ENCODE measurements at places on chromosomes 3 and 15.

DNA sequence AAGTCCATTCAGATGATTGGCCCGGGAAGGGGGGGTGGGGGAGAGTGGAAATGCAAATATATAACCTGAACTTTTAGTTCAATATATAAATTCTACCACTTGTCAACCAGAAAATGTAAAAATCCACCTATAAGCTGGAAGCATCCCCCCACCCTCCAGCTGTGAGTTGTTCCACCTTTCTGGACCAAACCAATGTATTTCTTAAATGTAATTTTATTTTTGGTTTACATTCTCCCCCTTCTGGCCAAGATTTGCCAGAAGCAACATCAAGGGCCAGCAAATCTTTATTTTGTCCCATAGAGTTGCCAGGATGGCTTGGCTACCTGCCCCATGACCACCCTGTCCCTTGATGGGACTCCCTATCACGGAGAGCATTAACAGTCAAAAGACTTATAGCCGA, 545.7 kb downstream of the TBL1XR1 start:
- DNase-seq = no peak

DNA sequence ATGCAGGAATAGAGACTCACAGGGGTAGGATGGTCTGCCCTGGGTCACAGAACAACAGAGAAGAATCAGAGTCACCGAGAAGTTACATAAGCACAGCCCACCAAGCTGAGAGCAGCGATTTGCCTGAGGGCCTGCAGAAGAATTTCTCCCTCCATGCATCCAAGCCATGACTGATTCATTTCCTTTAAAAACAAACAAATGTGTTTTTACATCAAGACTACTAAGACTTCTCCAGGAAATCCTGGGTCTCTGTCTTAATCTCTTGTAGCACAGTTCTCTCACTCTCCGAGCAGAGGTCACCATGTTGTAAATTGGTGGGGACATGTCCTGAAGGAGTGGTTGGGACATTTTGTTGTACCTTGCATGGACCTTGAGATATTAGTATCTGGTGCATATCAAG, 159.8 kb downstream of the THSD4 start:
- no peak for DNase-seq

DNA sequence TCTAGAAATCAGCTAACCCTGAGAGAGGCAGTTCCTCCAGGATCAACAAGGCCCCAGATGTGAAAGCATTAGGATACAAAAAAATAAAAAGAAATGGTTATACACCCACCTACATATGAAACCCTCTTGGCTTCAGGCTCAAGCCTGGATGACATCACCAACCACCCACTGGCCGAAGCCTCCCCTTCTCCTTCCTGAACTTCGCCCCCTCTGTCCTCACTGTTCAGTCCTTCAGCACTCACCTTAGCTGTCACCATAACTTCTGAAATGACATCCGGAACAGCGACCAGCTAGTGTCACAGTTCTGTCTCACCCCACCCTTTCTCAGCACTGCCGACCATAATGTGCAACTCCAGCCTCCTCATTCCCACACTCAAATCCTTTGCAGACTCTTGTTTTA, 98.7 kb downstream of the PLCH1 start:
- no peak for DNase-seq

- DNase-seq = no peak
Measured at GRCh38 chr15:68599560-68600071, 20.8 kb downstream of the CORO2B start.

GRCh38 chr3:107512108-107512507, 10.7 kb upstream of the BBX start:
- DNase-seq = no peak

- no peak for DNase-seq
Measured at GRCh38 chr3:148211725-148212124, 486.0 kb upstream of the AGTR1 start.

DNA sequence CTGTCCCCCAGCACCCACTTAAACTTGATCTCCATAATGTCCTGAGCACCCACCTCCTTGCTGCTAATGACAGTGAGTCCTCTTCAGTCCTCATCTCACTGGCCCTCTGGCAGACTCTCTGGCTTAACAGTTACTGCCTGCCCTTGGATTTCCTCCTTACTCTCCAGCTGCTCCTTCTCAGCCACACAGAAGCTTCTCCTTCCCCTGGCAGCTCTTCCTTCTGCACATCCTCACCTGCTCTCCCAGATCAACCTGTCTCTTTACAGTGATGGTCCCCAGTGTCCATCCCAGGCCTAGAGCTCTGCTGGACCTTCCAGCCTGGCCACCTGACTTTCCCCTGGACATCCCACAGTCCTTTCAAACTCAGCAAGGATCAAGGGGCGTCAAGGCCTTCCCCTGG, 47.4 kb upstream of the SMAD3 start:
- DNase-seq = no peak

GRCh38 chr3:120554812-120555606, 41.1 kb upstream of the NDUFB4 start:
- no peak for DNase-seq

GRCh38 chr3:67402873-67403272, 251.5 kb downstream of the SUCLG2 start:
- DNase-seq = no peak

- DNase-seq = no peak
Measured at GRCh38 chr3:101828276-101828675, 21.0 kb upstream of the NFKBIZ start.

DNA sequence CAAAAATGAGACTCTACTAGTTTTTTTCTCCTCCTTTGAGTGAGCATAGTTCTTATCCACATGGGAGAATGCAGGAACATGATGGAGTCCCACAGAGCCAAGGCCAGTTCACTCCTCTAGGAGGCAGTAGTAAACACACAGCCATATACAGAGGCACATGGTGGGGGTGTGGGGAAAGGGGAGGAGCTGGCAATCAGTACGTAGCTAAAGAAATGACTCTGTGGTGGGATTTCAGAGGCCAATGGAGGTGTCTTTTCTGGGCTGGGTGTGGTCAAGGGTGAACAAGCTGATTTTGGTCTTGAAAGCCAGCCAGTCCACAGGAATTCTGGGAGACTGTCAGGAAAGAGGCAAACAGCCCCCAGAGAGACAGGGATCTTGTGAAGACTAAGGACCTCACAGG, 6.6 kb upstream of the RAB11A start:
- no peak for DNase-seq

DNA sequence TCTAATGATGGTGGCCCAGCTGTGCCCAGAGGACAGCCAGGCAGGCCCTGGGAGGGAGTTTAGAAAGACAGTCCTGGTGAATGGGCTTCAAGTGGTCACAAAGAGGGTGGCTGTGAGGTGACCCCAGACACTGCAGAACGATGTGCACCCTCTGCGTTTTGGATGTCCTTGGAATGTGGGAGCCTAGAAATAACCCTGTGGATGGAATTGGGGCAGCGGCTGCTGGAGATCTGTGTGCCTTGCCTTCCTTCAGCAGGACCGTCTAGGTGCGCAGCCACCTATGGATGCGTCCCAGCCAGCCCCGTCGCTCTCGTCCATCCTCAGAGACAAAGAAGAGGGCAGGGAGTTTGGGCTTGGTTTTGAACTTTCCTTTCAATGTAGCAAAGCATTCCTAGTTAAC, 46.5 kb downstream of the KLHL25 start:
- no peak for DNase-seq

GRCh38 chr3:48398701-48399386, 26.8 kb downstream of the FBXW12 start:
- no peak for DNase-seq

DNA sequence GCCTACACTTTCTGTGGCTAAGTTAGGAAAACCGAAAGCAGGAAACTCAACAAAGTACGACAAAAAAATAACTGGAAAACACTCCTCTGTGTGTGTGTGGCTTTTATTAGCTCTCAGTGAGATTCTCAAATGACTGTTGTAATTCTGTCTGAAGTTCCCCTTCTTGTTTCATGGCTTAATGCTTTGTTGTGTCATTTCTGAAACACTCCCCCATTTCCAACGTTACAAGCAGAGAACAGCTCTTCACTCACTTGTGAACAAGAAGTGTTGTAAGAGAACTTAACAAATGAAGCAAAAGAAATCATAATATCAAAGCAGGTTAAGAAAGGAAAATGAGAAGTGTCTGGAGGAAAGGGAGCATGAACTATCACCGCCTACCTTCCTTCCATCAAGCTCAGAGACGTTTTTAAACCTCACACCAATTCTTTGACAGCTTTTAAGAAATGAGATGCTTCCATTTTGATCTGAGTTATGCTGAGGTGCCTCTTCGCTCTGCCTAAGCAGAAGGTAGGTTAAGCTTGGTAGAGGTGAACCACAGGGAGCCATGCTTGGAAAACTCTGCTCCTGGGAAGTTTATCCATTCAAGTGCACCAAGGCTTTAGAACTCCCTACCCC, 12.4 kb upstream of the SEC62 start:
- DNase-seq = no peak

- no peak for DNase-seq
Measured at GRCh38 chr3:49911611-49912010, 7.9 kb upstream of the MST1R start.

DNA sequence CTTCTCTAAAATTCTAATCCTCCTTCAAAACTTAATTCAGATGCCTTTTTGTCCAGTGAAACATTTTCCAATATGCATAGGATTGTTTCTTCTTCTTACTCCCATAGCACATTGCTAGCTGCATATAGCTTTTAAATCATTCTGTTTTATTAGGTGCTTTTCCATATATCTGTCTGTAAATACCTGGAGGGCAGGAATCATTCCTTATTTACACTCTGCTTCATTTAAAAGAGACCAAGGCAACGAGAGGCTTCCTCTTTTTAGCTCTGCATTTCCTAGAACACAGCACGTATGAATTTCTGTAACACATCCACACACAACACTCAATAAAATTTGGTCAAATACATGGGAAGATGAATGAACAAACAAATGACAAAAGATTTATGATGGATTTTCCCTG, 43.5 kb upstream of the KPNA4 start:
- no peak for DNase-seq

DNA sequence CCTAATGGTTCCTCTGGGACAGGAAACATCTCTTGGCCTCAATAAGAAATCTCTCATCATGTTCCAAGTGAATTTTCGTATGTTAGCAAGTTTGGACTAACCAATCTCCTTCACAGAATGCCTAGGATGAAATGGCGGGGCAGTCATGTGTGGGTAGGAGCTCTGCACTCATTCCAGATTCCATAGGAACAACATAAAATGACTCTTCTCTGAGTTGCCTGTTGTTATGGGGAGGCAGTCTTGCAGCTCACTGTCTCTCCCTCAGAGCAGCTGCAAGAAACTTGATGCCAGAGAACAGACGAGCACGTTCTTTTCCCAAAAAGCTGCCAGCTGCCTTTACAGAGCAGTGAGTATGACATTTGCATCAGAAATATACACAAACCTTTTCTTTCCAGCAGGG, 34.1 kb downstream of the SPATA12 start:
- no peak for DNase-seq

- DNase-seq = no peak
Measured at GRCh38 chr3:33821989-33822388, 23.6 kb downstream of the PDCD6IP start.

GRCh38 chr3:111311709-111312235, 230.2 kb upstream of the CD96 start:
- DNase-seq = no peak

GRCh38 chr3:138325990-138326389, 3.7 kb downstream of the NME9 start:
- DNase-seq = no peak

DNA sequence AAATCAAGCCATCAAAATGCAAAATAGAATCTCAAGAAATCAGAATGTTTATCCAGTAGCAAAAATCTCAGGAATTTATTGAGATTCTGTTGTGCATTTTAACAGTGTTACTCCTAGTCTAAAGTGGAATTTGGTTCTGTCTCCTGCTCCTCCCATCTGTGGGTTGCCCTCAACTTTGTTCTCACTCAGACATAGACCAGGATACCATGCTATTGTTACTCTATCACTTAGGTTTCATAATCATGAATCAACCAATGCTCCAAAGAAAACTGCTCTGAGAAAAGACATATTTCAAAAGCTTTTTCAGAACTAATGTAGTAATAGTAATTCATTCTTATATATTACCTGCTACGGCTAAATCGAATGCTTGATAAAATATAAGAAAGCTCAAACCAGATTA, 274.7 kb downstream of the RBMS3 start:
- no peak for DNase-seq

- no peak for DNase-seq
Measured at GRCh38 chr3:14377838-14378169, 24.6 kb upstream of the SLC6A6 start.

DNA sequence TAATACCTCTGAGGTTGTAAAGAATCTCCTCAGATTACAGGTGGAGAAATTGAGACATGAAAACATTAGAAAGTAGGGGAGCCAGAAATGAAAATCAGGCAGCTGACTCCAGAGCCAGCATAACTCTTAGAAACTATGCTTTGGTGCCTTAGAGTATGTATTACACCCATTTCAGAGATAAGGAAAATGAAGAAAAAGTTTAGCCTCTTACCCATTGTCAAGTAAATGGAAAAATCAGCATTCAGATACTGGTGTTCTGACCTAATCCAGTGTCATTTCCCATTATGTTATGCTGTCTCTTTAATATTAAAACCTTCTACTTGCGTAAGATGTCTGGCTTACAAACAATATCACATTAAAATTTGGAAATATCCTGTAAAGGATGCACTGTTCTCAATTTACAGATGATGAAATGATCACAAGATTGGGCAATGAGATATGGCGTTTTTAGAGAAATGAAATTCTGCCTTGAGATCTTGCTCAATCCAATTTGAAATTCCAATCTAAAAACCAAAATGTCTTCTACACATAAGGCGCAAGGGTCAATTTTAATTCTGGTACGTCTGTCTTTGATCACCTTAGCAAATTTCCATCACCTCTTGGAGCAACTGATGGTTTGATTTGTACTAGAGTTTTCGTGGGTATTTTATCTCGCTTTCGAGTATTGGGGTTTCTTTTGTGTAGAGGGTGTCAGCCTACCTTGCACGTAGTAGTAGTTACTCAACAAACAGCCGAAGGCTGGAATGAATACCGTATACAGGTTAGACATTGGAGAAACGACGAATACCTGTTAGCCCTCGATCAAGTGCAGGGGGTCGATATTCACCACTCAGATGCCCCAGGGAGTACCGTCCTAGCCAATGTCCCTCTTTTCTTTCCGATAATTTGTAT, 902 bp upstream of the ZCWPW2 start:
- DNase-seq = no peak
